ENCODE measurements at places on chromosomes 5 and 9.
A peak's percentile ranks its signal among the peaks of the same experiment; 100 is the strongest.

- no peak for DNase-seq
Observed at GRCh38 chr9:135079676-135080075, 7.8 kb upstream of the OLFM1 start.

DNA sequence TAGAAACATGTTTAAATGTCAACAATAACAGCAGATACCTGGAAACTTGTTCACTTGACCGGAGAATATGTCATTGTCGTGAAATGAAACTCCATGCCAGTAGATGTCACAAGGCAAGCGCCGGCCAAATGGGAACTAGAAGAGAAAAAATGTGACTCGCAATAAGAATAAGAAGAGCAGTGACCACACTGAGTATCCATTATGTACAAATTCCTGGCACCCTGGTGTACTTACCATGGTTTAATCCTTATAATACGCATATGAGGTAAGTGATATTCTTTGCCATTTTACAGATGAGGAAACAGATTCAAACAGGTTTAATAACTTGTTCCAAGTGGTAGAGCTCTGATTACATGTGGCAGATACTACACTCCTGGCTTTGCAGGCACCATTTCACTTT lies 53.9 kb downstream of the TTLL11 start:
- DNase-seq = no peak

DNA sequence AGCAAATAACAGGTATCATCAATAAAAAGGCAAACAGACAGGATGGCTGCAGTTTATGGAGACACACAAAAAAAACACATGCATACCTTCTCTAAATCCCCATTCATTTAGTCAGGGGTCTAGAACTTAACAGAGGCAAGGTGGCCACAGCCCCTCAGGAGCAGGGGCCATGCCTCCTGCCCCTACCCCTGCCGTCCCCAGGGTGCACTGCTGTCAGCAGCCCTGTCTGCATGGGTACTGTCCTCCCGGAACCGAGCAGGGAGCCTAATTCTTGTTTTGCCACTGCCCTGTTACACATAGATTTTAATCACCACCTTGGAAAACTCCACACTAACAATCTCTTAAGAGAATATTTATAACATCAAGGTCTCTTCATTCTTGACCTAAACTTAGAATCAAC lies 39.0 kb downstream of the ADAMTS12 start:
- no peak for DNase-seq

- DNase-seq = no peak
Observed at GRCh38 chr9:76692458-76693129, 71.6 kb upstream of the PCA3 start.

DNA sequence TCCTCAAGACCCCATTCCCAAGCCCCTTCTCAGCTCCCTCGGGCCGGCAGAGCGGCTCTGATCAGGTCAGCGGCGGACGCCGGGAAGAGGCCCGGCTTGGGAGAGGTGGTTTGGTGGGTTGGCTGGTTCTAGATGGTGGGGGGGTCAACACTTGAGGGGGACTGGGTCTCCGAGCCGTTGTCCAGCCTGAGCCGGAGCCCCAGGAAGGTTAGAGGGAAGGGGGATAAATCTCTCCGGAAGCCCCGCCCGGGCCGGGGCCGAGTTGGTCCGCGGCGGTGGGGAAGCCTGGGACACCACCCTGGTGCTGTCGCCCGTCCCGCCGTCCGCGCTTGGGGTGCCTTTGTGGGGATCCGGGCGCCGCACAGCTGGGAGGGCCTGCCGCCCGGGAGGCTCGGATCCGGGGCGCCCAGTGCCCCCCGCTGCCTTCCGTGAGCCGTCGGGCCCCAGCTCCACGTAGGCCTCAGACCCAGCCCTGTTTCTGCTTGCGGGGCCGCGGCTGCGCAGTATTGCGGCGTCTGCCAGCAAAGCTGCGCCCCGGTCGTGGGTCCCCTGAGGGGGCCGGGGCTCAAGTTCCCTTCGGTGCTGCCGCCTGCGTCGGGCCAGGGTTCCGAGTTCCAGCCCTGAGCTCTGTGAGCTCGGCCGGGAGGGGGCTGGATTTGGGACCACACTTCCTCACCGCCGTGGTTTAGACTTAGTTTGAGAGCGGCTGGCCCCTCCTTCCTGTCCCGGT lies 542 bp upstream of the TRIM52 start:
- peak; percentile 73 for DNase-seq

DNA sequence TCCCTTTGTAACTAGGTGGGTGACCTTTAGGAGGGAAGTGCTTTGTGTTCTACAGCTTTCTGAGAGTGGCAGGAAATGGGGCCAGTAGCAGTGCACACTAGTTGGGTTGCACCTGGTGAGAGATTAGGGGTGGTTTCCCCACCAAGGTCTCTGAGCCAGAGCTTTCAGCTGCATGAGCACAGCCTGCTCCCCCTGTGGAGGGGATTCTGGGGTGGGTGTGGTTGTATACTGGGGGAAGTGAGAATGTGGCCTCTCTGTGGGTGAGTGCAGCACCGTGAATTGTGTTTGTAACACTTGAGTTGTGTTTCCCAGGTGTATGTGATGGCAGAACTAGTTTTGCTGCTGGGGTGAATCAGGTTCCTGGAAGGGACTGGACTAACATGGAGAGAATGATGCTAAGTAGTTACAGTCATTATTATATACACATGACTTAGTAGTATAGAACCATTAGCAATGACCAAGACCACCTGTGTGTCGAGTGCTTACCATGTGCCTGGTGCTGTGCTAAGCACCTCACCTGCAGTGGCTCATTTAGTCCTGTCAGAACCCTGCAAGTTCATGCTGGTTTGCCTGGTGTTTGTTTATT lies 11.8 kb upstream of the CXXC5 start:
- DNase-seq = no peak
